Stomach (tissue), 19 donors: ENCODE measurements at places on chromosomes 16 and 17.

DNA sequence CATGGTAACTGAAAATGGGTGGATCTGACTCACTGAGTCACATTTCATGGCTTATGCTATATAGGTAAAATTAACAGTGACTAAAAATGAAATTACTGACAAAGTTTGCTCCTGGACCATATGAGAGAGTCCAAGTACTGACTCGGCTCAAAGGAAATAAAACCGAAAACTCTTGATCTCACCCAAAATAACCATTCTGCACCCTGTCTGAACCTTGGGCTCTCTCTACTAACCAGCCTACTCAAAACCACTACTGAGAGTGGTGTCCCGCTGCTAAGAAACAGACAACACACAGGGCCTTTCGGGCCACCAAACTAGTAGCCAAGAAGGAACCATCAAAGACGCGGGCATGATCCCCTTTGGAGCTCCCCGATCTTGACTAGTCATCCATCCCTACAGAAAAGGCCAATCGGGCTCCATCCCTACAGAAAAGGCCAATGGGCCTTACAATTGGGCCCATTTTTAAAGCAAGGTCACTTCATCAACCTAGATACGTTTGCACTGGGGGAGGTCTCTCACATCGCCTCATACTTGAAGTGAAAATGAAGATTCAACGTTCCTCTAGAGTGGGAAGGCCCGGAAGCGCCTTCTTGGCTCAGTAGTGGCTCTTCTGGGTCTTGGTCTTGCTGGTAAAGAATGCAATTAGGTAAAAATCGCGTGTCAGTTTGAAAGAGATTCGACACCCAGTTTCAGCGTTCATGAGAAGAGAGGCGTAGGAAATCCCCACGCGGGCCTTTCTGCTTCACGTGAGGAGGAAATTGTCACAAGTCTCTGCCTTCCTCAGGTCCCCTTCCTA, 720 bp upstream of the ZPBP2 start:
- H3K4me3 ChIP-seq = peak overlapping the region; percentile 7
- H3K27me3 ChIP-seq = peaks cover 3% of the 10 kb centered on the region
- H3K4me1 ChIP-seq = peaks cover 14% of the 10 kb centered on the region
- peak overlapping the region; percentile 51 for H3K27ac ChIP-seq
- no peaks in the 10 kb centered on the region for H3K36me3 ChIP-seq

DNA sequence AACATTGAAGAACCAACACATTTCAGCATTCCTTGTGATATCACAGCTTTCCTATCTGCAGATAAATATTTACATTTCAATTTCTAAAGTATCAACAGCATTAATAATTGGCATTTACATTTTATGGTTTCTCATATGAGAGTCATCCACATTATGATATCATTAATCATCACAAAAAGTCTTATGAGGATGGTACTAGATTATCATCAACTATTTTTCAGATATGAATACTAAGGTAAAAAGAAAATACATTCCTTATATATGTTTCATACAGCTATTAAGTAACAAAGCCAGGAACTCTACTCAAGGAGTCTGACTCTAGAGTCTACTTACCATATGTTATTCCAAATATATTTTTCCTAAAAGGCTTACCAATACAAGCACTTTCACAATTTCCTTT, 40.7 kb downstream of the ABCA5 start:
- H3K36me3 ChIP-seq = peaks cover 84% of the 10 kb centered on the region
- no peak for DNase-seq
- no peak overlapping the region for H3K27ac ChIP-seq
- H3K4me3 ChIP-seq = no peak overlapping the region

DNA sequence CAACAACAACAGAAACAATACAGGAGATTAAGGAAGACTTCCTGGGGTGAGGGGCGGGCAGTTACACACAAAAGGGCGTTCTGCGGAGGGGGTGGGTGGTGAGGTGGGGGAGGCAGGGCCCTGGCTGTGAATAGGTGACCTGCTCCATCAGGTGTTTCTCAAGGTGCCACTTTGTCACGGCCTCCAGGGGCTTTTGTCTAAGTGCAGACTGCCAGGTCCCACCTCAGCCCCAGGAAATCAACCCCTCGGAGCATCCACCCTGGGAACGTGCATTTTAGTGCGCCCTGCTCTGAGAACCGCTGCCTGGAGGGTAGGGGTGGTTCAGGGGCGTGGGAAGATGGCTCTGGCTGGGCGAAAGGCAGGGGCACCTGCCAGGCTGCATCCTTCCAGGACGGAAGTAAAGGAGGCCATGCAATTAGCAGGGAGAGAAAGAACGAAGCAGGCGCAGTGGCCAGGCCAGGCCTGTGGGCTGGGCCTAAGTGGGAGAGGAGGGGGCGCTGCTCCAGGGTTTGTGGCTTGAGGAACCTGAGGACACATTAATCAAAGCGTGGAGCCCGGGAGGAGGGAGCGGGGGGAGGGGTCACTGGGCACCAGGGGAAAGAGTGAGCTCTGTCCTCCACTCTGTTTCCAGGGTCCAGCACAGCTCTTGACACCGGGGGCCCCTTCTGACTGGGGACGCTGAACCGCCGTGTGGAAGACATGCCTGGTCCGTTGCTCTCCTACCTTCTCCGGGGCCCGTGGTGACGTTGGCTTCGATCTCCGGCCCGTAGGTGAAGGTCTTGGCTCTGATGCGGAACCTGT, 49.4 kb upstream of the CDC42EP4 start:
- H3K4me1 ChIP-seq = peaks cover 38% of the 10 kb centered on the region
- no peaks in the 10 kb centered on the region for H3K27me3 ChIP-seq
- H3K27ac ChIP-seq = no peak overlapping the region
- H3K4me3 ChIP-seq = no peak overlapping the region
- no peaks in the 10 kb centered on the region for H3K36me3 ChIP-seq

- H3K4me1 ChIP-seq = peaks cover 44% of the 10 kb centered on the region
- peak overlapping the region; percentile 21 for H3K27ac ChIP-seq
- no peak for DNase-seq
- no peak overlapping the region for H3K4me3 ChIP-seq
Measured at GRCh38 chr17:66386498-66387351, 84.3 kb downstream of the PRKCA start.

- no peaks in the 10 kb centered on the region for H3K36me3 ChIP-seq
- H3K27me3 ChIP-seq = peaks cover 15% of the 10 kb centered on the region
Measured at GRCh38 chr17:973053-973452, 6.5 kb downstream of the NXN start.

GRCh38 chr17:64037802-64038201, 17.4 kb upstream of the ICAM2 start:
- H3K36me3 ChIP-seq = peaks cover 51% of the 10 kb centered on the region
- DNase-seq = no peak
- H3K27me3 ChIP-seq = no peaks in the 10 kb centered on the region
- H3K4me1 ChIP-seq = no peaks in the 10 kb centered on the region

GRCh38 chr16:61780161-61780560, 256.1 kb downstream of the CDH8 start:
- no peaks in the 10 kb centered on the region for H3K36me3 ChIP-seq
- no peak for DNase-seq
- H3K27ac ChIP-seq = no peak overlapping the region
- no peaks in the 10 kb centered on the region for H3K27me3 ChIP-seq
- no peaks in the 10 kb centered on the region for H3K4me1 ChIP-seq

- peaks cover 20% of the 10 kb centered on the region for H3K36me3 ChIP-seq
- H3K27me3 ChIP-seq = no peaks in the 10 kb centered on the region
- peak overlapping the region; percentile 64 for H3K4me3 ChIP-seq
Measured at GRCh38 chr17:82023447-82024241, 539 bp downstream of the LRRC45 start.

DNA sequence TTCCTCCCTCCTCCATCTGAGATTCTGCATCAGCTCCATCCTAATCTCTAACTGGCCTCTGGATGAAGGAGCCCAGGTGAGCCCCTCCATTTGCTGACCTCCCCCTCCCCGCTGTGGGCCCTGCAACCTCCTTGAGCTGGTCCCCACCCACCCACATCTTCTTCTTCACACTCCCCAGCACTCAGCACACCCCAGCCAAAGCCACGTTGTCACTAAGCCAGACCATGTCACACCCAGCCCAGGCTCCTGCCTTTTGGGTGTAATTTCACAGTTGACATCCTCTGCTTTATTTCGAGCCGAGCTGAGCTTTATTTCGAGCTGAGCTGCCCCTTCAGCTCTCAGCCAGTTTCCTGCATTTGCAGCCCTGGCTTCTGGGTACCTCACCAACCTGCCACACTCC, 282.7 kb upstream of the TNRC6C start:
- peaks cover 13% of the 10 kb centered on the region for H3K4me1 ChIP-seq
- H3K27ac ChIP-seq = no peak overlapping the region
- H3K27me3 ChIP-seq = no peaks in the 10 kb centered on the region
- no peak overlapping the region for H3K4me3 ChIP-seq
- no peaks in the 10 kb centered on the region for H3K36me3 ChIP-seq
- DNase-seq = no peak

DNA sequence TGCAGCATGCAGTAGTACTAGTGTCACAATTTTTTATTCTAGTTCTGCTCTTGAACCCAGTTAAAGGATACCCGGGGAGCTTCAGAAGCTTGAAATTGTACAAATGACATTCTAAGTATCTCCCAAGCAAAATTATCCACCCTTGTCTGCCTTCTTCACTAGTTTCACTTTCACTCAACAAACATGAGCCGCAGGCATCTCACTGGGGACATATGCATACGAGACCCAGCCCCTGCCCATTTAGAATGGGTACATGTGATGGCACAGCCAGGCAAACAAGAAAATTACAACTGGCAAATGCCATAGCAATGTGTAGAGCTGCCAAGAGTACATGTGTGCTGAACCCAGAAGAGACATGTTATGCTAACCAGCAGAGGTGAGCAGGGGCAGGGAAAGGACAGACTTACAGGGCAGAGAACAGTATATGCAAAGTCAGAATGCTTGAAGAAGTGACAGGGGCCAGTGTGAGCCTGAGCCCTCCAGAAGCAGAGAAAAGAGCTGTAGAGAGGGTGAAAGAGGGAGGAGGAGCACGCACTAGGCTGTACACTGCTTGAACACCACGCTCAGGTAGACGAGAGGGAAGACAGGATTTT, 8.3 kb downstream of the GINS2 start:
- peaks cover 20% of the 10 kb centered on the region for H3K36me3 ChIP-seq
- H3K4me3 ChIP-seq = no peak overlapping the region
- no peaks in the 10 kb centered on the region for H3K27me3 ChIP-seq
- no peak for DNase-seq
- no peak overlapping the region for H3K27ac ChIP-seq

DNA sequence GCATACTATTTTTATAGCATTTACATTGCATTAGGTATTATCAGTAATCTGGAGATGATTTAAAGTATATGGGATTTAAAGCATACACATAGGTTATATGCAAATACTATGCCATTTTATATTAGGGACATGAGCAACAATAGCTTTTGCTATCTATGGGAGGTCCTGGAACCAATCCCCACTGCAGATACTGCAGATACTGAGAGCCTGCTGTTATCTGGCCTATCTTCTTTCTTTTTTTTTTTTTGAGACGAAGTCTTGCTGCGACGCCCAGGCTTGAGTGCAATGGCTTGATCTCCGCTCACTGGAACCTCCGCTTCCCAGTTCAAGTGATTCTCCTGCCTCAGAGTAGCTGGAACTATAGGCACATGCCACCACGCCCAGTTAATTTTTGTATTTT, 37.4 kb downstream of the STH start:
- no peaks in the 10 kb centered on the region for H3K4me1 ChIP-seq
- DNase-seq = no peak
- H3K27me3 ChIP-seq = no peaks in the 10 kb centered on the region
- no peak overlapping the region for H3K27ac ChIP-seq

DNA sequence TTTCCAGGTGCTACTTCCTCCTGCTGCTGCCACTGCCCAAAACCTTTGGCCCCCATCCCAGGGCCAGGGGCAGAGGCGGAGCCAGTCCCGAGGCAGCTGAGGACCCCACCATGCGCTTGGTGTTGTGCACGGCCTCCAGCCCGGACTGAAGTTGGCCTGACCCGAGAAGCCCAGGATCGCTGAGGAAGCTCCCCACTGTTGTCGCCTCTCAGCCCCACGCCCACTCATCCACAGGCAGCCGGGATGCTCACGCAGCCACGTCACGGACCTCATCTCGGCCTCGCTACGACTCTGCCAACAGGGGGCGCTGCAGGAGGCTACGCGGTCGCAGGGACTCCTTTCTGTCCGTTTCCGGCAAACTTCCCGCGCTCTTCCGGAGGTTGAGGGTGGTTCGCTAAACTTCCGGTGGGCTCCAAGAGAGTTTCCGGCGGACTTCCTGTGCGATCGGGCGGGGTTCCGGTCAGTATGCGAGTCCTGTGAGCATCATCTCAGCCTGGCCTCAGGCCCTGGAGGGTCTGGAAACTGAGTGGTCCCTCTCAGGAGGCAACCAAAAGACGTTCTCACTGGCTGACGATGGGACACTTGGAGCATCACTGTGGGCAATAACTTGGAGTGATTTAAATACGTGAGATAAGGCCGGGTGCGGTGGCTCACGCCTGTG, 12.4 kb downstream of the ZG16B start:
- H3K27ac ChIP-seq = no peak overlapping the region
- H3K4me3 ChIP-seq = peak overlapping the region; percentile 25
- H3K4me1 ChIP-seq = peaks cover 21% of the 10 kb centered on the region
- H3K36me3 ChIP-seq = no peaks in the 10 kb centered on the region
- no peaks in the 10 kb centered on the region for H3K27me3 ChIP-seq
- DNase-seq = peak; percentile 83

DNA sequence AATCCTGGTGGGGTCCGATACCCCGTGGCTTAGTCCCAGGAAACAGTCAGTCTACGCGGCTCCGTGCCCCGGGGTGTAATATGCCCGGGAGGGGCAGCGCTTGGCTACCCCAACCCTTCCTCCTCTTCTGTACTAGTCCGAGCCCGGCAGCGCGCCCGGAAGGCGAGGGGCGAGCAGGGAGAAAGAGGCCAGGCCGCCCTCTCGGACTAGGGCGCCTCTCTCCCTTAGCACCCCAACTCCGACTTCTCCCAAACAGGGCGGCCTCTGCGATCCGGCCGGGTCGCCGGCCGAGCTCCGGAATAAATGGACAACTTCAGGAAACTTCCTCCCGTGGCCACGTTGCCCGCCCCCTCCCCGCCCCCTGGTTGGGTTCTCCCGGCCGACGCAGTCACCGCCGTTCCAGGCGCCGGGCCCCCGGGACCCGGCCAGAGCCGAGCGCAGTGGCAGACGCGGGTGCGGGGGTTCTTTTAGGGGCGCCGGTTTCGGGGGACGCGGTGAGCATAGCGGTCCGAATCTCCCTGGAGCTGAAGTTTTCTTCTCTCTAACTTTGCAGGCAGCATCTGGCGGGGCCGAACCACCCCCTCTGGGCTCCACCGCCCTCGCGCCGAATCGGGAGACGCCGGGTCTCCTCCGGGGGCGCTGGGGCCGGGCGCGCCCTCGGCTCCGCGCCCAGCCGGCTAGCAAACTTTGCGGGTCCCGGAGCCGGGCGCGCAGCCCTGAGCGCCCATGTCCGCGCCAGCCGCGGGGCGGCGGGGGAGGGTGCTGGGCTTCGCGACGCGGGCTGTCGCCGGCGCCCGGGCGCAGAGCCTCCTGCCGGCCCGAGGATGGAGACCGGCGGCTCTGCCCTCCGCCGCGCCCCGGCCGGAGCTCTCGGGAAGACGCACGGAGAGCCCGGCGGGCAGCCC, at the start of gene SDK2:
Gene SDK2 (minus strand): TSS at position 301 of the 905 bp plus-strand sequence. CDS start 357 bp downstream, outside the sequence.
- peak; percentile 22 for DNase-seq
- H3K36me3 ChIP-seq = no peaks in the 10 kb centered on the region
- H3K4me1 ChIP-seq = peaks cover 25% of the 10 kb centered on the region
- peaks cover 63% of the 10 kb centered on the region for H3K27me3 ChIP-seq
